ENCODE measurements at places on chromosomes 16 and 17.

- no peak for ATAC-seq
Measured at GRCh38 chr16:28110479-28110878, 47.0 kb upstream of the GSG1L start.

GRCh38 chr16:13077816-13078215 is 176.4 kb downstream of the SHISA9 start:
- no peak for ATAC-seq

- ATAC-seq = no peak
Measured at GRCh38 chr16:50381679-50382440, 13.1 kb upstream of the BRD7 start.

DNA sequence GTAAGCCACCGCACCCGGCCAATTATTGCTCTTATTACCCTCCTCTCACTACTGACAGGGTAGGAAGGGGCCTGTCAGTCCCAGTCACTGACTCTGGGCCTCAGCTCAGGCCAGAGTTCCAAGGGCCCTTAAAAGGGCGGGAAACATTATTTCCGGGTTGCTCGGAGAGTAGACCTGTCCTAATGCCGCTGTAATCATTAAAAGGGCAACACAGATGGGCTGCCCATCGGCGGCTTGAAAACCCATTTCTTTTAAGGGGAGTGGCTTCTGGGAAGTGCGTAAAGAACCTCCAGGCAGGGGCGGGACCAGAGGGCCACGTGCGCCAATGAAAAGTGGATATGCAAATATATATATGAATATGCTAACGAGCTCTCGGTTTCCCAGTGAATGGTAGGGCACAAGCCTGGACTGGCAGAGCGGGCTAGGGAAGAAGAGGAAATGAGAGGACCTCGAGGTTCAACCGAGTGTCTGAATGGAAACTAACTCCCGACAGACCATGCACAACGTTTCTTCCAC is 26.6 kb downstream of the PIPOX start:
- no peak for ATAC-seq

DNA sequence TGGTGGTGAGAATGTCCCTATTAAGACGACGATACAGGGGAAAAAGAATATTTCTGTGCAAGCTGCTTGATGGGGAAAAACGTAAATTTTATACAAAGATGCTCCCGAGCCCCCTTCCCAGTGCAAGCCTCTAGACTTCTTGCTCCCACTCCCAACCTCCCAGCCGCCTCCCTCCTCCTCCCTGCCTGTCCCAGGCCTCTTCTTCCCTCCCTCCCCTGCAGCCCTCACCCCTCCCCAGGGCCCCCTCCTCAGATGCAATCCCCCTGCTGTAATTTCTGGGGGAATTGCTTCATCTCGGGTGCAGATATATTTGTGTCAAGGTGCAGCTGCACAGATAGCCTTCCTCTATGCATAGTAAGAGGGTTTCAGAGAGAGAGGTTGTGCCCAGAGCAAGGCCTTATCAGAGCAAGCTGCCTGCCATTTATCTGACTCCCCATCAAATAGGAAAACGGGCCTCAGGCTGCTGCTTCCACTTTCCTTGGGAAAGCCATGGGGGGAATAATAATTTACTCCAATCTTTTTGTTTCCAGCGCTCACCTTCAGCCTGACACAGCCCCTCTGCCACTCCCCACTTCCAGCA is 47.4 kb upstream of the LHX1 start:
- ATAC-seq = no peak

- no peak for ATAC-seq
Measured at GRCh38 chr17:52140601-52141000, 17.9 kb downstream of the CA10 start.

DNA sequence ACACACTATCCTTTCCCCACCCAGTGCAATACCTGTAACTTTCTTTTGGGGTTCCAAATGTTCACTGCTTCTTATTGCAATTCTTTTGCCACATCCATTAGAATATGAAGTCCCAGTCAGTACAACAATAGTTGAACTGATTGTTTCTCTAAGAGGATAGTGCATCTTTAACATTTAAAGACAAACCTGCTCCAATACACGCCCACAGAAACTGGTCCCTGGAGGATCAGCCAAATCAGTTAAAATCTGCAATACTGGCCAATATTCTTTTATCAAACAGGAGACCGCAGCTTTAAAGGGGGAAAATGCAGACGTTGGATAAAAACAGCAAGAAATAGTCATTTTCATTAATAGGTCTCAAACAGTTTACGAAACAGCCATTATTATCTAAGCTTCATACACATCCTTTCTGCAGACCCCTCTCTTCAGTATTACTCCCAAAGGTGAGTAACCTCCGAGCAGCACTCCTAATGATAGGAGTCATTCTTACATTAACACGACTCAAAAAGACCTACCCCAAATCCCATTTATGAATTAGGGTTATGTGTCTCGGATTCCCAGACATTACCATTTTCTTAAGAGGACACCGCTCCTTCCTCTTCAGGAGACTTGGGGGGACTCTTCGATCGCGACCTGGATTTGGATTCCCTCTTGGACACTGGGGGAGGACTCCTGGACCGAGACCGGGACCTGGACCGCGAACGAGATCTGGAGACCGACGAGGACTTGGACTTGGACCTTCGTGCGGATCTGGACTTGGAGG is 1.4 kb downstream of the SRSF2 start:
- no peak for ATAC-seq

DNA sequence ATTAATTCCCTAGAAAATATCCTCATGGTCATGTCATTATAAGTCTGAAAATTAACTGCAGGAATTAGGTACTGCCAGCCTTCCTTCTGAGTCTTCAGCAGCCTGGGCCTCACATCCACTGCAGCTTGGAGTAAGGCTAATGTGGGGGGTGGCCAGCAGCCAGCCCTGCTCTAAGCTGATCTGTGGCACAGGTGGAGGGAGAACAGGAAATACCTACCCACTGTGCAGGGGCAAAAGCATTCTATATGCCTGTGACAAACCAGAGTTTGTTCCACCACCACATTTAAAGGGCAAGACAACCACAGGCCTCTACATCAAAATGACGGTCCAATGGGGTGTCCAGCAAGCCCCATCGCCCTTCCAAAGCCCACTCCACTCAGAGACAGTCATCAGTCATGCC is 9.4 kb downstream of the NPRL3 start:
- no peak for ATAC-seq

- no peak for ATAC-seq
Measured at GRCh38 chr17:36212966-36213365, 2.1 kb downstream of the CCL4L2 start.

DNA sequence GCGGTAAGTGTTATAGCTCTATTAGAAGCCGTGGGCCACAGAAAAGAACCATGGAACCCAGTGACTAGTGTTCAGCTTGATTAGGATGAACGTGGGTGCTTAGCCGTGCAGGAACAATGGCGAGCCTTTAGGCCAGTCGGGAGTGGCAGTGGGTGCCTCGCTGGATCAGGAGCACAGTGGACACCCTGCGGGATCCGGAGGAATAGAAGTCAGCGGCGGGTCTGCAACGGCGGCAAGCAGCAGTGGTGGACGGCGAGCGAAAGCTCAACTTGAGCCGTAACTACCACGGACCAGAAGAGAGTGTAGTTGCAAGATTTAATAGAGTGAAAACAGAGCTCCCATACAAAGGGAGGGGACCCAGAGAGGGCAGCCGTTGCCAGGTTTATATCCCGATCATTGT is 37.3 kb upstream of the CDH15 start:
- ATAC-seq = no peak

DNA sequence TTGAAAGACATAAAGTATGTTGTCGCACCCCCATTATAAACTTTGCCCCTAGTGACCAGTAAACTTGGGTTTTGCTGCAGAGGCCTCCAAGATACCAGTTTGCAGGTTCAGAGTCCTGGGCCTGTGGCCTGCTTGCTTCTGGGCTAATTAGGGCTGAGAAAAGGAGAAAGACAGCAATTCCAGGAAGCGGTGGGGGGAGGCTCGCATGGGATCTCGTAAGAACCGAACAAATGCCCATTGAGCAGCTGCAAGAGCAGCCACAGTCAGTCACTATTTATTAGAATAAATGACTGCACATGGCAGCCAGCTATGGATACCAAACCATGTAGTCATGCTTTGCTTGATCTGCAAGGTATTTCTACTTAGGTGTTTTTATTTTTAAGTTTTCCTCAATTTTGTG is 4.9 kb downstream of the SHISA9 start:
- no peak for ATAC-seq

- ATAC-seq = no peak
Measured at GRCh38 chr17:79943347-79944241, 92.1 kb downstream of the TBC1D16 start.

Data from activated CD4-positive, CD25-positive, alpha-beta regulatory T cell treated with anti-CD3 and anti-CD28 coated beads, Interleukin-2, amount 50 U/mL, for 24 hours (primary cell).